ENCODE measurements at places on chromosomes 1 and 21.

DNA sequence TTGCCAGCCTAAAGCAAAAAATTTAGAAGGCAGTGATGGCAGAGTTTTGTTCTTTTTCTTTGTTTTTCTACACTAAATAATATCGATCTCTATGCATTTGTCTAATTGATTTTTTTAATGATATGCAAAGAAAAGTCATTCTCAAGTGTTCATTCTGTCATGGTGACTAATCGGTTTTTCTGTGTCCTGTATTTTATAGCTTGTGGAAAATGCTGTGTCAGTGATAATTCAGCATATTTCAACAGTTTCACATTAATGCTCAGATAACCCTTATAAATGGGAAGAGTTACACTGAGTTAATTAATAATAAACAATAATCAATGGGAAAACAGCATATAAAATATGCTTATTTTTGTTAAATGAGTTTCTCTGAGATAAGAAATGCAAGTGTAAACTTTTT is 824.9 kb downstream of the AMY1C start:
- DNase-seq, result no peak

- DNase-seq, result no peak
Measured at GRCh38 chr1:93427656-93428055, 20.3 kb upstream of the FNBP1L start.

DNA sequence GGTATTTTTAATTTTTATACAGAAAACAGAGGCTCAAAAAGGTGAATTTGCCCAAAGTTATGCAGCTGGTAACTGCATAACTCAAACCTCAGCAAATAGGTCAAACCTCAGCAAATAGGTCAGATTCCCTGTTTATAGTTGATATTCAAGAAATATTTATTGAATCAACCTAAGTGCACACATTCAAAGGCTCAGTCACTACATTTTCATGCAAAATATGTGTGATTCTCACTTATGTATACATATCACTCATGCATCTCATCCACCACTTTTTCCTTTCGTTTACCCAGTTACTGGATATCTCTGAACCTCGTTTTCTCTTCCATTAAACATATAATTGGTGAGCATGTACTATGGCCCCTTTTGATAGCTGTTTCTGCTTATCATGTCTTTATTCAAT is 158.3 kb upstream of the C1orf21 start:
- DNase-seq, result no peak

GRCh38 chr21:29104239-29104708 is 26.2 kb upstream of the MAP3K7CL start:
- no peak for DNase-seq

GRCh38 chr1:98792123-98792522 is 130.6 kb downstream of the SNX7 start:
- DNase-seq, result no peak

GRCh38 chr21:45110873-45111624 is 36.7 kb downstream of the ADARB1 start:
- DNase-seq, result no peak

- DNase-seq, result no peak
Measured at GRCh38 chr1:94669198-94669597, 127.6 kb upstream of the F3 start.

GRCh38 chr1:207067665-207068064 is 14.6 kb downstream of the PFKFB2 start:
- no peak for DNase-seq

- no peak for DNase-seq
Measured at GRCh38 chr1:19684677-19685076, 20.0 kb downstream of the HTR6 start.

GRCh38 chr1:24108334-24109165 is 3.4 kb downstream of the MYOM3 start:
- DNase-seq, result no peak

GRCh38 chr1:221576268-221576667 is 165.6 kb downstream of the DUSP10 start:
- no peak for DNase-seq

DNA sequence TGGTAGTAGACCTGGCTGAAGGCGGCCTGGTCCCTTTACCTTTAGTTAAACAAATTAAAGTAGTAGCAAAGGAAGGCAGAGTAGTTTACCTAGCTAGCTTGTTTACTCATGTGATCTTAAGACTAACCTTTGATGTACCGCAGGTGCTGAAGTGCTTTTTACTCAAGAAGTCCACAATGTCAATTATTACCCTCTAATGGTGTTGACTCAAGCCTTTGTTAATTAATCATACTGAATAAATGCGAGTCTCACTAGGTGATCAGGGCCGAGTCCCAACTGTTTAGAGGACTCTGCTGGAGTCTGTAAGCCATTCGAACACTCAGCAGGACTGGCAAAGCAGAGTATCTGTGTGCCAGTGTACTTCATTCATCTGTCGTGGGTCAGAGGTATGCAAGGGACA is 381.1 kb upstream of the NCAM2 start:
- DNase-seq, result no peak

DNA sequence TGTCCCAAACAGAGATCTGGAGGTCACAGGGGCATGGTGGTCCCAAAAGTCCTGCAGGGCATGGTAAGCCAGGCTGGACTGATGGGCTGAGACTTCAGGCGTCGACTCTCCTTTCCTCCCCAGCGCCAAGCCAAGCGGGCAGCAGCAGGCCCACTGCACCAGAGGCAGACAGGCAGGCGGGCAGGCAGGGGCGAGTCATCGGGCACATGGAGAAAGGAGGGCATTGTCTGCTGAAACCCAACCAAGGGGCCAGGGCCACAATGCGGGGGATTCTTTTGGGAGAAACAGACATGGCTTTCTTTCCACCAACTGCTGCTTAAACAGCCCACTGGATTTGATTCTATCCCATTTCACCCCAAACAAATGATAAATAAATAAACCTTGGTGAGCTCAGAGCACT is 46.2 kb downstream of the TRABD2B start:
- DNase-seq, result no peak

DNA sequence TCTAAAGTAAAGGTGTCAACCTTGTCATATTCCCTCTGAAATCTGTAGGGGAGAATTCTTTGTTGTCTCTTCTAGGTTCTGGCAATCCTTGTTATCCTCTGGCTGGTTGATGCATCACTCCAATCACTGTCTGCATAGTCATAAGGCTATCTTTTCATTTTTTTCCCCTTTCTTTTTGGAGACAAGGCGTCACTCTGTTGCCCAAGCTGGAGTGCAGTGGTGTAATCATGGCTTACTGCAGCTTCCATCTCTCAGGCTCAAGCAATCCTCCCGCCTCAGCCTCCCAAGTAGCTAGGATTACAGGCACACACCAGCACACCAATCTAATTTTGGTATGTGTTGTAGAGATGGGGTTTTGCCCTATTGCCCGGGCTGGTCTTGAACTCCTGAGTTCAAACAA is 12.9 kb downstream of the DPYD start:
- DNase-seq, result no peak

GRCh38 chr21:43812139-43812821 is 22.9 kb downstream of the RRP1 start:
- no peak for DNase-seq
